ENCODE measurements at places on chromosomes 5 and 9.

DNA sequence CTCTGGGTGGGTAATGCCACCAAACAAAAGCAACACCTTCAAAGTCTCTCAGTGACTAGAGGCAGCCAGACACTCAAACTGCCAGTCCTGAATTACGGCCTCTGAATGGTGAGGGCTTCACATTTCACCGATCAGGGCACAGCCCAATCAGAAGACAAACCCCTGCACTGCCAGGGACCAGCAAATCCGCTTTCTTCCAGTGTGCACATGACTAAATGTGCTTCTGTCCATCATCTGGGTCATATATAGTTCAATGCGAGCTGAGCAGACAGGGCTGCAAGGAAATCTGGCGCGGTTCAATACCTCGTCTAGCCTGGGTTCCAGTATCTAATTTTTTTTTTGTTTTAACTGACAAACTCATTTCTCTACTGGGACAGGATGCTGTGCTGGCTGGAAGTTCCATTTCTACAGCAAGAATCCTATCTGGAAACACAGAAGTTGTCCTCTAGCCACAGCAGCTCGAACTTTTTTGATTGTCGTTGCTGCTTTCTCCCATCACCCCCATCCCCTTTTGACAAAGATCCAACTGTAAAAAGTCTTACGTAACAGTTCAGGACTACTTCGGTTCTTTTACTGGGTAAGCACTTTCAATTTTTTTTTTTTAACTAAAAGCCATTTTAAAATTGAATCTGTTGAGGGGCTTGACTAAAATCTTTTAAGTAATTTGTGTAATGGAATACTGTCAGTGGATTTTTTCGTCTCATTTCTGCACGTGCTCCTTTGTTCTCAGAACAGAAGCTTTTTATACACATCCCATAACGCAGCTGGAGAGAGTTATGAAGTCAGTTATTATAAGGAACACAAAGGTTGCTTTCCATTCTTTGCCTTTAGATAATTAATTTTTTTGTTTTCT is 112.7 kb downstream of the NR6A1 start:
- DNase-seq = peak; percentile 87

DNA sequence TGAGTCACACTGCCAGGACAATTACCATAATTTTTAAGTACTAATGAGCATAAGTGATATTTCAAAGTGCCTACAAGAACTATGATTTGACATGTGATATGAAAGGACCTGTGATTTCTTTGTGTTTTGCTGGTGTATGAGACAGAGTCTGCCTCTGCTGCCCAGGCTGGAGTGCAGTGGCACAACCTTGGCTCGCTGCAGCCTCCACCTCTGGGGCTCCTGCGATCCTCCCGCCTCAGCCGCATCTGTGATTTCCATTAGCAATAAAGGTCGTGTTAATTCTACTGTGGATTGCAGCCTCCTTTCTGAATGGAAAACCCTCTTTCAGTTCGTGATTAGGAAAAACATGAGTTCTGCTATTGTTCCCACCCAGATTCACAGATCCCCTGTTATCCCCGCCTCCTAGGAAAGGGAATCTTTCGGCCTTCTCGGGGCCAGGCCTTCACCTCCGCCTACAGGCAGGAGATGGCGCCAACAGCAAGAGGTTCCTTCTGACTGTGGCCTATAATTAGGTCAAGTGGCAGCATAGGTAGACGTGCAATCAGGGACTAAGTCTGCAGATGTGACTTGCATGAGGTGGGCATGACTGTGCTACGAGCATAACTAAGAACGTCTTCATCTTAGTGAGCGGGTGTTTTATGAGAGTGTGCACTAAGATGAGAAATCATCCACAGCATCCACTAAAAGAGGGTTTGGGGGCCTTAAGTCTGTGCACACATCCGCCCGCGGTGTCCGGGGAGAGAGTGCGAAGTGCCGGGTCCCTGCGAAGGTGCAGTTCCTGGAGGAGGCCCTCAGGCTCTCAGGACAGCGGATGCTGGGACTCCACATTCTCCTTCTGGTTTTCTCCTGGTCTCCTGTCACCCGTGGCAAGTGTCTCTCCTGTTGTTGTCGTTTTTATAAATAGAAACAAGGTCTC is 23.1 kb downstream of the TRIM7 start:
- DNase-seq = peak; percentile 83

- no peak for DNase-seq
Observed at GRCh38 chr5:138160706-138161105, 17.7 kb downstream of the BRD8 start.

DNA sequence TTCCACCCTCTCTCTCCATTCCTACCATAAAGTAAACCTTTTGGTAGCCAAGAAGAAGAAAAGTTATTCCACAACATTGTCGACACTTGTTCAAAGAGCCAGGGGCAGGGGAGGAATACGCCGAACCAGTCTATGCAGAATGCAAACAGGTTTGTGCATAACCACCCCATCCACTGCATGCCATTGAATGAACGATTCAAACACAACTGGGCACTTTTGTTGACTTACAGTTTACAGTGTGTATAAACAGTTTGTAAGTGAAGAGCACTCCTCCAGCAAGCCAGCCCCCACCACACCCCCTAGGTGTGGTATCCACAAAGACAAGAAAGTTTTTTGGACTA is 6.8 kb upstream of the S1PR3 start:
- DNase-seq = peak; percentile 28

DNA sequence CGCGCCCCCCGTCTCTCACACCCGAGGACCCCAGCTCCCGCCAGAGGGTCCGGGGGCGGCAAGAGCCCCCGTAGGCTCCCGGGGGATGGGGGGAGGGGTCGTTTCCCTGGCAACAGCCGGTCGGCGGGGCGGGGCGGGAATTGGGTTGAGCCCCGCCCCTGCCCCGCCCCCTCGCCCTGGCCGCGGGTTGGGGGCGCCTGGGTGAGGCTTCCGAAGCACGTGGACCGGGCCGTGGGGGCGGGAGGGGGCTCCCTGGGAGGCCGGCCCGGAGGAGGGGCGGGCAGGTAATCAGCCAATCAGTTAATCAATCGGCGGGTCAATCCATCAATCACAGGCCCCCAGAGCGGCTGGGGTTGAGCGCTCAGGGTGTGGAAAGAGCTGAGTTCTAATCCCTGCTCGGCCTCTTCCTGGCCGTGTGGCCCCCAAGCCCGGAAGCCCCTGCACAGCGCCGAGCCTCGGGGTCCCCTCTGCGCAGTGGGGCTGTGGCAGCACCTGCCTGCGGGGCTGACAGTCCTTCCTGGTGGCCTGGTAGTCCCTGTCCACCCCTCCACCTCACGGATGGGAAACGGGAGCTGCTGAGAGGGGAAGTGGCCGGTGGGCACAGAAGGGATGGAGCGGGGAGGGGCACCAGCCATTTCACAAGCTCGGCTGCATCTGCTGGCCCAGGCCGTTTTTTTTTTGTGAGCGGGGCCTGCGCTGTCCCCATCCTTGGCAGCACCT is 174.2 kb upstream of the IER5L start:
- DNase-seq = no peak

- no peak for DNase-seq
Observed at GRCh38 chr5:66615136-66615535, 18.9 kb downstream of the MAST4 start.

- no peak for DNase-seq
Observed at GRCh38 chr5:59185757-59186385, 603.0 kb downstream of the RAB3C start.

GRCh38 chr9:27303219-27303618 is 6.3 kb upstream of the EQTN start:
- DNase-seq = peak; percentile 30

- DNase-seq = no peak
Observed at GRCh38 chr9:23611869-23612268, 214.2 kb downstream of the ELAVL2 start.

GRCh38 chr5:135871268-135871915 is 24.2 kb downstream of the IL9 start:
- DNase-seq = no peak

DNA sequence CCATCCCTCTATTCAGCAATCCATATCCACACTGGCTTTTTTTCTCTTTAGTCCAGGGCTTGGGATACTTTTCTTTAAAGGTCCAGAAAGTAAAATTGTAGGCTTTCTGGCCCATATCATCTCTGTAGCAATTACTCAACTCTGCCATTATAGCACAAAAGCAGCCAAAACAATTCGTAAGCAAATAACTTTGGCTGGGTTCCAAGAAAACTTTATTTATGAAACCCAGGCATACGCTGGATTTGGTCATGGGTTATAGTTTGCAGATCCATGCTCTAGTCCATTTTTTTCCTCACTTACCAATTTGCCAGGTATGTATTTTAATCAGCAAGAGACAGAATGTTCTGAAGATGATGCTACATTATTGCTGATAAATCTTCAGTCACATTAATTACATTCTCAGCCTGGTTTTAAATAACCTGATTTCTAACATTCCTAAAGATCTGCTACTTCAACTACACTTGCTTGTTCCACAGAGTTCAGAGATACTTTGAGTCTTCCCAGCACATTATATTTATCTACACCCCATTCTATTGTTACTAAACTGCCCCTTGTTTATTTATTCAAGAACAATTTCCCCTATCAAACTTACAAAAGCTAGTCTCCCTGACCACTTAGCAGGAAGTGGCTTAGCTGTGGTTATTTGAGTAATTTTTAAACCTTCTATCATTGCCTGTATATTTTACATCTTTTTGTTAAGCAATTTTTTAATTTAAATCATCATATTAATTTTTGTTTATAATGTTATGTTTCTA is 161.0 kb downstream of the ISL1 start:
- no peak for DNase-seq

- DNase-seq = peak; percentile 25
Observed at GRCh38 chr5:152170350-152170749, 234.7 kb downstream of the NMUR2 start.

- peak; percentile 63 for DNase-seq
Observed at GRCh38 chr5:123720955-123721354, 209.0 kb downstream of the CSNK1G3 start.
